Foreskin fibroblast (primary cell): ENCODE measurements at places on chromosomes 1 and 21.

- DNase-seq: no peak
Observed at GRCh38 chr1:41695118-41695745, 210.7 kb upstream of the EDN2 start.

DNA sequence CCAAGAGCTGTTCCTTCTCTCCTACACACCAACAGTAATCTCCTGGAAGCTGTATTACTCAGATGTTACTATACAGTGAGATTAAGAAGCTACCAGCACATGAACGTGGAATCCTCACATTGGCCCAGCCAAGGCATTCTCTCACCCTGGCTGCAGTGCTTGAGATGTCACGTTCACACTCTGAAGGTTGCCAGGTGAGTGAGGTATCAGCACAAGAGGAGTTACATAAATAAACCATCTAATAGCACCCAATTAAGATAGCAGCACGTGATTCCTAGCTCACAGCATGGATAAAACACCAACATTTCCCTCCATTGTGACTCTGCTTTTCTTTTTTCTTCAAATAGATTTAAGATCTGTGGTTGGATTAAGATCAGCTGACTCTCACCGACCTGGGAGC lies 182.8 kb downstream of the PLPP3 start:
- DNase-seq: no peak

GRCh38 chr1:63407002-63407401 lies 39.6 kb downstream of the ALG6 start:
- DNase-seq: peak; percentile 3

DNA sequence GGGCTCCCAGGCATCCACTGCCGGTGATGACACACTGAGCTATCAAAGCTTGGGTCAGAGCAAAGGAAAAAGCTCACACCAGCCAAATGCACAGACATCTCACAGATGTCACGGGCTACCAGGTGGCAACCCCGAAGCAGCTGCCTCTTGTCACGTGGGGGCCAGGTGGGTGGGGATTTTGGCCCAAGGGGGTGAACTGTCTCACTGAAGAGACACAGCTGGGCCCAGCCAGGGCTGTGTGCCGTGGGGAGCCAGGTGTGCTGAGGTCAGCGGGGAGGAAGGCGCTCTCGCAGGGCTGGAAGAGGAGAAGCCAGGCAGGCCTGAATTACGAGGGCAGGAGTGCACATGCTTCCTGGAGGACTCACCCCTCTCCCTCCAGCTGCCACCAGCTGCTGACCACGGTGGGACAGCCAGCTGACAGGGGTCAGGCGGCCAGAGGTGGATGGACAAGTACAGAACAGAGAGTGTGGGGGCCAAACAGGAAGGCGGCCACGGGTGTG lies 32.4 kb downstream of the KCNN3 start:
- no peak for DNase-seq

- DNase-seq: no peak
Observed at GRCh38 chr1:7104339-7104738, 319.1 kb downstream of the CAMTA1 start.

GRCh38 chr1:2143814-2144500 lies 50.6 kb downstream of the FAAP20 start:
- no peak for DNase-seq

GRCh38 chr1:219185486-219186117 lies 11.9 kb downstream of the LYPLAL1 start:
- no peak for DNase-seq

- DNase-seq: no peak
Observed at GRCh38 chr1:92399076-92399475, 87.6 kb downstream of the GFI1 start.

DNA sequence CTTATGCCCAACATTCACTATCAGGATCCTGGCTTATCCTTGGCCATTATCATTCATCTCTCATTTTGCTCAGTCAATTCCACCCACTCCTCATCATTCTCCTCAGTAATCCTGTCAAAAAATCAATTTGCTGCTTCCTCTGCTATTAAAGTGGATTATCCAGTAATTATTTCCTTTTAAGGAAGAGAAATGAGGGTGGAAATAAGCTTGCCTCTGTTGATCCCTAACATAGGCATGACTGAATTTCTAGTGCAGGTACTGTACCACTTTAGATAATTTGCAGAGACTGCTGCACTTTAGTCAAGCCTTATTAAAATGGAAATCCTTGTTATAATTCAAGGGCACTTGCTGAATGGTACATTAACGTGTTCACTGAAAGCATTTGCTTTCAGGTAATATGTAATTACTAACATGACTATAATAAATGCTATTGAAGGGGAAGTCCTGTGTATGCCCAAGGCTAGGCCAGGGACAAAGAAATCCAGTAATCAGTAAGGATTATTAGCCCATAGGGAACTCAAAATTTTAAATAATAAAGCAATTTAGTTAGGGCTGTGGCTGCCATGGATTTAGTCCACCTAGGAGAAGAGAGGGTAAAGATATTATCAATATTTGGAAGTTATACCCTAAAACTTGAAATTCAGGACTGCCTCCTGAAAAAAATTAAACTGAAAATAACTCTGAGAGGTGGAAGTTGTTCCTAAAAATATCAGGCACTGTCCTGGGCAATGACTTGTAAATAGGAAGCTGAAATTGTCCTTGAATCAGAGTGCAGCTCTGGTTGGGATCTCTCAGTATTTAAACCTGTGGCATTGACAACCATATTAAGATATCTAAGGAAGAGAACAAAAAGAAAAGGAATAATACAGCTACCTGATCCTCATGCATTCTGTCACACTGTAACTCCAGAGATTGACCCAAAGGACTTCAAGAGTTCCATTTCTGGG lies 43.4 kb downstream of the RGS2 start:
- no peak for DNase-seq

GRCh38 chr1:58785442-58786058 lies 1.7 kb upstream of the JUN start:
- no peak for DNase-seq

DNA sequence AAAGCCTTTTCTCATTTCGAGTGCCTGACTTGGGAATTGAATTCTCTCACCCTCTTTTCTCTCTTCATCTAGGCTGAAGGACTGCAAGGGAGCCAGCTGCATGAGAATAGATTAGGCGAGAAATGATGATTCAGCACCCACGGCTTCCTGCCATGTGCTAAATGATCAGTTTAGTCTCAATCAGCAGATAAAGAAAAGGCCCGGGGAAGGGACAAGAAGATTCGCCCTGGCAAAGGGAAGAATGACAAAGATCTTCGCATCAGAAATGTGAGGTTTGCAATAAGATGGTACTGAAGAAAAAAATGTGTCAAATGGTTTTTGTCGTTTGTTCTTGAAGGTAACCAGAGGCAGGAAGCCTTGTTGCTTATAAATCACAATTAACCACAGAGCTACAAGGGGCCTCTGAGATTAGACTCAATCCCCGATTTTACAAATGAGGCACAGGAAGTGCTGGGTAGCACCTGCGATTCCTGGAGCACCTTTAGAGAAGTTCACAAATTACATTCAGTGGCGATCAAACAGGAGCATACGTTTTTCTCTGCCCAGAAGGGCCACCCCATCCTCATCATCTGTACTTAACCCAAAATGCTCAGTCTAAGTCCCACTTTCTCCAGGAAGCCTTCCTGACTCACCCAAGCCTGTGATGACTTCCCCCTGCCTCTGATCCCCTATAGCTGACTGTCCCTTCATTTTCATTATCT lies 183.4 kb downstream of the ZNF281 start:
- no peak for DNase-seq

DNA sequence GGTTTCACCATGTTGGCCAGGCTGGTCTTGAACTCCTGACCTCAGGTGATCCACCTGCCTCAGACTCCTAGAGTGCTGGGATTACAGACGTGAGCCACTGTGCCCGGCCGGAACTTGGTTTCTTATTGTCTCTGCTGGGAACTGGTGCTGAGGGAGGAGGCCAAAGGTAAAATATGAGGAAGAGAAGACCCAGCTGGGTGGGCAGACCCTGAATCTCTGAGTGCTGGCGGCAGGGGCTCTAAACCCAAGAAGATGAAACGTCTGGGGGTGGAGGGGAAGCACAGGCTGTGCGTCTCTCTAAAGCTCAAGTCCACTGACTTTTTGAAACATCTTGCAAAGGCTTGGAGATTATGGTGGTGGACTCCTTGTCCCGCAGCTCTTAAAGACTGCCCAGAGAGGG lies 82.0 kb upstream of the TLR5 start:
- DNase-seq: no peak

DNA sequence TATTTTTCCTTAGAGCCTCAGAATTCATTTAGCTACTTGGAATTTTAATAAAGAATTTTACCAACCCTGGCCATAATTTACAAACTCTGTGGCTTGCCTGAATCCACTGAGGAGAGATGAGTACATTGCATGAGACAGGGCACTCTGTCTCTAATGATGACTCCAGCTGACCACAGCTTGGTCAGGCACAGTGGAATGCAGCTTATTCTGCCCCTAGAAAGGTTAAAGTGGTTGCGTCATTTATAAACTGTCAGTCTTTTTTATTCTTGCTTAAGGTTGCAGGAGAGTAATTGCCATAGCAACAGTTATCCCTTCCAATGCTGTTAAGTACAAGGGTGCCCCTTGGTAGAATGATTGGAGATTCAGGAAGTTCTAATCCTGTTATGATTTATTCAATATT lies 28.3 kb downstream of the PDE4B start:
- peak; percentile 93 for DNase-seq

DNA sequence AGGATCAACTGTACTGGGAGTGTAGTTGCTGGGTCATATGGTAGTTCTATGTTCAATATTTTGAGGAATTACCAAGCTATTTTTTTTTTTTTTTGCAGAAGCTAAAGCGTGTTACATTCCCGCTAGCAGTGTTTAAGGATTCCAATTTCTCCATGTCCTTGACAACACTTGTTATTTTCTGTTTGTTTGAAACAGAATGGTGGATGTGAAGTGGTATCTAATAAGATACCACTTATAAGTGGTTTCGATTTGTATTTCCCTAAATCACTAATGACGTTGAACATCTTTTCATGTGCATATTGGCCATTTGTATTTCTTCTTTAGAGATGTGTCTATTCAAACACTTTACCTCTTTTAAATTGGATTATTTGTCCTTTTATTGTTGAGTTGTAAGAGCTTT lies 112.2 kb downstream of the DISP1 start:
- no peak for DNase-seq

GRCh38 chr21:37251294-37251634 lies 15.9 kb downstream of the VPS26C start:
- DNase-seq: no peak

GRCh38 chr1:168607872-168608428 lies 31.5 kb downstream of the XCL1 start:
- DNase-seq: no peak

- DNase-seq: peak; percentile 30
Observed at GRCh38 chr1:108016451-108016920, 51.5 kb upstream of the VAV3 start.

DNA sequence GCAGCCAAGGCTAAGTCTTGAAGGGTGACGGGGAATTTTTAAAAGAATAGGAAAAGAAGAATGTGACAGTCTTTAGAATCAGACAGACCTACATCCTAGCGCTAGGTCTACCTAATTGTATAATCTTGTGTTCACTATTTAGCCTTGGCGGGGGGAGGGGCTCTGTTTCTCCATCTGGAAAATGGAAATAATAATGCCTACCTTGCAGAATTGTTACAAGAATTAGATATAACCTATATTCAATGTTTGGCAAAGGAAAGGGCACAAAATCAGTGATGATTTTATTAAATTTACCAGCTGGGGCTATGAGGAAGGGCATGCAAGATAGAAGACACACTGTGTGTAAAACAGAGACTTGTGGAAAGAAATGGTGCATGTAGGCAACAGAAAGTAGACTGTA lies 154.8 kb downstream of the ZBTB18 start:
- DNase-seq: no peak

DNA sequence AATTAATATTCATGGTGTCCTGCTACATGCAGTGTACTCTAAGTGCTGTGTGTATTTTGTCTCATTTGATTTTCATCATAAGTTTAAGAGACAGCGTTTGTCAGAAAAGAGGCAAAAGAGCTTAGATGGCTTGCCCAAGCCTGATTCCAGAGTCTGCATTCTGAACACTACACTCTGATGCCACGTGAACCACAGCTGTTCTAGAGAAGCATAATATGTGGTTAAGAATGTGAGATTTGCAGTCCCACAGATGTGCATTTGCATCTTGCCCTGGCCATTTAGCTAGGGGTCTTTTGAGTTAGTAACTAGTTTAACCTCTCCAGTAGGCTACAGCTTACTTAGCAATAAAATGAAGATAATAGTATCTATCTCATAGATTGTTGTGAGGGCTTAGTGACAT lies 9.2 kb upstream of the GADD45A start:
- peak; percentile 62 for DNase-seq

- no peak for DNase-seq
Observed at GRCh38 chr1:45485949-45486348, 5.0 kb downstream of the TESK2 start.
